ENCODE measurements at places on chromosomes 13 and 19.

DNA sequence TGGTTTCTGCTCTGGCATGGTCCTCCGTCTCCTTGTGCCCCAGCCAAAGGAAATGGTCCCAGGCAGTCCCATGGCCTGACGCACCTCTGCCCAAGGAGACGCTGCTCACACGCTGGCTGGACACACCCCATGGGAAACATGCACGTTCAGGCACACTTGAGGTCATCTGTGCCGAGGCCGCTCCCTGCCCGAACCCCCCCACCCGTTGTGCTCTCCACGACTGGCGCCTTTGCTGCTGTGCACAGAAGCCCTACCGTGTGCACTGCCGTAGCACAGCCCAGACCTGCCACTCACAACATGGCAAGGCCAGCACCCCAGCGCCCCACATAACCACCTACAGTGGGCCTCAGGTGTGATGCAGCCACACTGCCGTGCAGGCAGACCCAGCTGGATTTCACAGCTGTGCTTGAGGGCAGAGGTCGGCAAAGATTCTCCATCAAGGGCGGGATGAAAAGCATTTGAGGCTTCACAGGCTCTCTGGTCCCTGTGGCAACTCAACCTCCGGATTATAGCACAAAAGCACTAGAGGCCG lies 65.7 kb downstream of the SPACA7 start:
- no peak for DNase-seq

- DNase-seq: no peak
Measured at GRCh38 chr19:55114566-55115145, 2.8 kb downstream of the PPP1R12C start.

DNA sequence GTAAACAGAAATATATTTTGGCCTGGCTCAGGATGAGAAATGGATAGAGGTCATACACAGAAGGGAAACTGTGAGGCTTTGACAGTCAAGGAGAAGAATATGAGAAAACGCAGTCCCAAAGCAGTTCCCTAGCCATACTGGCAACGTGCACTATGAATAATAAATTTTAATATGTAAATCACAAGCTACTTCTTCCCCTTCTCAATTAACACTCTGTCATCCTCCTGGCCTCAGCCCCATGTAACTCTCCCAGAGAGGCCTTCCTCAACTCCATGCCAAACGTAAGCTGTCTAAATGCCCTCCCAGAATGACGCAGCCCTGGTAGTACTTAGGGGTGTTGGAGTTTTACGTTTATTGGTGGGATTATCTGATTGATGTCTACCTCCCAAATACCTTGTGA lies 732.6 kb downstream of the LIG4 start:
- DNase-seq: no peak

DNA sequence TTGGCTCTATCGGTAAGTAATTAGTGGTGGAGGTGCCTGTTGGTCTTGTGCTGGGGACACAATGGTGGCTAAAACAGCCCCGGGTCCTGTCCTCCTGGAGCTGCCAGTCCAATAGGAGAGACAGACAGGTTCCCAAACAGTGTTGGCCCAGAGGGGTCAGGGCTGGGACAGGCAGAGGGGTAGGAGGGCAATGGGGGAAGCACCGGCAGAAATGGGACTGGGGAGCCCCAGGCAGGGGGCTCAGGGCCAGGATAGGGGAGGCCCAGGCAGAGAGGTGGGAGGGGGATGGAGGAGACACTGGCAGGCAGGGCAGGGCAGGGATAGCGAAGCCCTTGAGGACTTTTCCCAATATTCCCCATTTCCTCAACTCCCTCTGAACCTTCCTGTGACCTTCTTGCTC lies 2.2 kb upstream of the FBL start:
- DNase-seq: no peak

DNA sequence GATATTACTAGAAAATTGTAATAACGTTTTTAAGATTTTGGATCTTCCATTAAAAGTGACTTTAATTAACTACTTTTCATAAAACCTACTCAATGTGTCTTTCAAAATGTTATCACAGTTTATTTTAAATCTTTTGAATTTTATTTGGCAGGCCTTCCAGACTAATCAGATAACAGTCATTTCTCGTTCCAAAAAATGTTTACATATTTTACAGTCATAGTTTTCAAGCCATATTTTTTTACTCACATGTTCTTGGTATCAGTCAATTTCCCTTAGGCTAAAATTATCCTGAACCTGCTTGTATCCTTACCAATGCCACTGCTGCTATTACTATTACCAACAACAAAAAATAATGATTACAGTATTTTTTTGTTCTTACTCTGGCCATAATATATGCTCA lies 1783.5 kb downstream of the SLITRK5 start:
- no peak for DNase-seq

DNA sequence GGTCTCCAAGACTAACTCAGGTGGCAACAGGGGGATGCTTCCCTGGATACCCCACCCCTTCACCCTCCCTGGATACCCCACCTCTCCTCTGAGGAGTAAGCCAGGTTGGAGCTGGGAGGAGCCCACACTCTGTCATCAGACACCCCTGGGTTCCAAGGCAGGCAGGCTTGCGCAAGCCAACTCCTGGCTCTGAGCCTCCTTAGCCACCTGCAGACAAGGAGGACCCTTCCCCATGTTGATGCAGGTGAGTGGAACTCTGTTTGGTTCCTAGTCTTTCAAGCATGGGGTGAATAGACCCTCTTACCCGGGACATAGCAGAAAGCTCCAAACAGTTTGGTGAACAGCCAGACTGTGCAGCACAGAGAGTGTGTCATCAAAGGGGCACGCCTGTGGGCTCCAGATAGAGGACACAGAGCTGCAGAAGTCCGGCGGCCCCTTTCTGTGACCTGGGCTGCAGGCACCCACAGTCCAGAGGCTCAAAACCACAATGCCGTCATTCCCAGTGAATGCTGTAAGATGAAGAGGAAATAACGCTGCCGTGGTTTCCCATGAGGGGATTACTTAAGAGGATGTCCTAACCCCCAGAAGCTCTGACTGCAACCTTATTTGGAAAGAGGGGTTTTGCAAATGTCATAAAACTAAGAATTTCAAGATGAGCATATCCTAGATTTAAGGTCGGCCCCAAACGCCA lies 12.1 kb upstream of the HAS1 start:
- DNase-seq: no peak

DNA sequence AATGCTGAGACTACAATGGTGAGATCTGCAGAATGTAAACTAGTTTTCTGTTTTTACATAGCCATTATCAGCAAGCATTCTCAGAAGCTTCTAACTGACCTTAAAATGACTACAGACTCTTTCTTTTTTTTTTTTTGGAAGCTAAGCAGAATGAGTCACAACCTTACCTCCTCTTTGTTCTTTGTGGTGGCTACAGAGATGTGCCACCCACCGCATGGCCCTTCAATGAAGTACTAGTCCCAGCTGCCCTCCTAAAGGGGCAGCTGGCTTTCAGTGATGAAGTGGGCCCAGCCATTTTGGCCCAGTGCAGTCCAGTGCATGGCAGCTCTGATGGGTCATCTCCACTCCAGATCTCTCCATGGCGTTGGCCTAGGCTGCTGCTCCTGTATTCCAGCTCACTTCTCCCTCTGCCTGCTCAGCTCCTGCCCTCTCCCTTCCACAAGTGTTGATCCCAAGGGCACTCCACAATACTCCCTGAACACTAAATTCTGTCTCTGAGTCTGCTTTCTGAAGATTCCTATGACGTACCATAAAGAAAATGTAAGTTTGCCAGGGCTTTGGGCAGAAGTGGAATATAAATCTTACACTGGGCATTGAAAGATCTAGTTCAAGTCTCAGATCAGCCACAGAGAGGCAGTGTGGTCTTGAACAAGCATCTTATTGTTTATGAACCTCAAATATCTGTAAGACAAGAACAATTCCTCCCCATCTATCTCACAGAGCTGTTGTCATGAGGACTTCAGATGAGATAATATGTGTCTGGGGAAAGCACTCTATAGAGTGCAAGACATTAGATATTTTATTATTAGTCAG lies 85.6 kb downstream of the RXFP2 start:
- no peak for DNase-seq

DNA sequence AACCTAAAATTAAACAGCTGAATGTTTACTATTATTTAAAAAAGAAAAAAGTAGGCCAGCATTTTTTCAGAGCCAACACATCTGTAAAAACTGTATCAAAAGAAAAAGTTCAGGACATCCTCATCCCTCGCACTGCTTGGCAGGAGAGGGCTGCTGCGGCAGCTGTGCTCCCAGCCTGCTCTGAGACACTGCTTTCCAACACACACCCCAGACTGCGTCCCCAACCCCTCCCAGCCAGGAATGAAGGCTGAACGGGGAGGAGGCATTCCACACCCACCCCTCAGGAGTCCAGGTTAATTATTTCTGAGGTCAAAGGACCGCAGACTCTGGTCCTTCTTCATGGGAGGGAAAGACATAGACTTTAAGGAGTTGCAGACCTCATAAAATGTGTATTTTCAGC lies 43.1 kb downstream of the COL4A1 start:
- no peak for DNase-seq

GRCh38 chr13:51944428-51944827 lies 66.8 kb downstream of the ATP7B start:
- no peak for DNase-seq

DNA sequence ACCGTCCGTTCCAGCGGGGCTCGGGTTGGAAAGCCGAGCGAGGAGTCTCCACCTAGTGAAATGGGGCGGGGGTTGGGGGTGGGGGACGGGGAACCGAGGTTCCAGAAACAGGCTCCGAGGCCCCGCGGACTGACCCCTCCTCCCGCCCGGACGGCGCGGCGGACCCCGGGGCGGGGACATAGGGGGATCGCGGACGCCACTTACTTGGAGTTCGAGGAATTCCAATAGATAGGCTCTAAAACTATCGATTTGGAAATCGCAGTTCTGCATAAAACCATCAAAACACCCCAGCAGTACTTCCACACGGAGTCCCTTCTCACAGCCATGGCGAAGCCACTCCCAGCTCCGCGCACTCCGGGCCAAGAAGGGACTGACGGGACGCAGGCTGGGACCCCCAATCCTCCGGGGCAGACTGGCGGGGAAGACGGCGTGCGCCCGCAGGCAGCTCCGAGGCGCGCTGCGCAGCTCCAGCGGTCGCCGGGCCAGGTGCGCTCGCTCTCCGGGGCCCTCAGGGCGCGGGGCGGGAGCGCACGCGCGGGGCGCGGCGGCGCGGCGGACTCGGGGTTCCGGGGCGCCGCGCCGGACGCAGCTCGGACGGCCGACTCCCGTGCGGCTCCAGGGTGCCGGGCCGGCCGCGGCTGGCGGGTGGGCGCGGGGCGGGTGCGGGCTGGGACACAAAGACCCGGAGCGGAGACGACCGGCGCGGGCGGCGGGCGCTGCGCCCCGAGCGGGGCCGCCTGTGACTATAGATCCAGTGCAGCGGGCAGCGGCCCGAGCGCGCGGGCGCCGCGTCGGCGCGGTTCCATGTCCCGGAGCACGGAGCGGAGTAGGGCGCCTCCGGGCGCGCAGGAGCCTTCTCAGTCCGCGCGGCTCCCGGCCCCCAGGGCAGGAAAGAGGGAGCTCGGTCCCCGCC lies 567 bp downstream of the EFNB2 start:
- no peak for DNase-seq

- DNase-seq: no peak
Measured at GRCh38 chr19:6971366-6971765, 49.9 kb downstream of the MBD3L2B start.

DNA sequence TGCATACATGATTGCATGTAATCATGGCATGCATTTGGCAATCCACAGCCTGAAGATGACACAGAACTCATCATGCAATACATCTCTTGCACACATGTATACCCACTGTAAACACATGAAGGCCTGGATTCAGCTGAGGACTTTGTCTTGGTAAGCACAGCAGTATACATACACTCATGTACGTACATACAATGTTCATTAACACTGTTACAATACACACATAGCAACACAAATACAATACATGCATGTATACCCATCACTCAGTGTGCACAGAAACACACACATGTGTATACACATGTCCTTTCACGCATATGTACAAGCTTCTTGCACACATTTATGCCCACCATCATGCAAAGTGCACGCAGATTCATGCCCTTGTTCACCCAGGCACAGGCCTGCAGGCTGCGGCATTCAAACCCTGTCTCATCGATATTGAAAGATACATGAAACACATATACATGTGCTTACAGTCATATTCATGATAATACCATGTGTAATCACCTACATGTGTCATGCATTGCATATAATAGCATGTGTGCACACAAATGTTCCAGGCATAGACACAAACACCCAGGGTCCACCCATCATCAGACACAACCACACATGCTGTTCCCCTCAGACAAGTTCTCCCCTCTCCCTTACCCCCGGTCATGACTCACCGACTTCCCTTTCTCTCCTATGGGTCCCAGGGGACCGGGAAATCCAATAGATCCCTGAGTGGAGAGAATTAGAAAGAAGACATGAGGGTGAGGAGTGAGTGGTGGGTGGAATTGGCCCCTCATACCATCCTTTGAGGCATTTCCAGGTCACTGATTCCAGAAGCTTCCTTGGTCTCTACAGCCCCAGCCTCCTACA lies 28.7 kb downstream of the COL5A3 start:
- no peak for DNase-seq

DNA sequence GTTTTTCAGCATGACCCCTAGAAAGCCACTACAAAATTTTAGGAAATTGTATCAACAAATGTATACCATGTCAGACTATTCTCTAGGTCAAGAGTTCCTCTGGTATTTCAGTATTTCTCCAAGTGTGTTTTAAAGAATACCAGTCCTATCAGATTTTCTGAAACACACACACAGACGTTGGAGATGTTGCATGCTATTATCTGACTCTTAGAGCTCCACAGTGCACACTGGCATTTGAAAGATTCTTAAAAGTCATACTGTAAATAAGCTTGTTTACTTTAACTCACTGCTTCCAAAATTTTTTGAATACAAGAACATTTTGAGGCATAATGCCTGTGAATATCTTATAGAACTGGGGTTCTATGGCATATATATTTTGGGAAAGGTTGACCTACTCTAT lies 33.8 kb upstream of the VWA8 start:
- DNase-seq: no peak

GRCh38 chr13:69292789-69293425 lies 814.7 kb upstream of the ATXN8OS start:
- no peak for DNase-seq

Data from activated T-cell treated with anti-CD3 and anti-CD28 coated beads for 1 hour (primary cell).